ENCODE measurements at places on chromosomes 11 and 22.

- DNase-seq, result peak; percentile 94
Observed at GRCh38 chr11:694563-695287, at the start of gene DEAF1. Gene DEAF1 (minus strand): TSS chr11:695222. CDS start chr11:695047, 175 bp downstream.

DNA sequence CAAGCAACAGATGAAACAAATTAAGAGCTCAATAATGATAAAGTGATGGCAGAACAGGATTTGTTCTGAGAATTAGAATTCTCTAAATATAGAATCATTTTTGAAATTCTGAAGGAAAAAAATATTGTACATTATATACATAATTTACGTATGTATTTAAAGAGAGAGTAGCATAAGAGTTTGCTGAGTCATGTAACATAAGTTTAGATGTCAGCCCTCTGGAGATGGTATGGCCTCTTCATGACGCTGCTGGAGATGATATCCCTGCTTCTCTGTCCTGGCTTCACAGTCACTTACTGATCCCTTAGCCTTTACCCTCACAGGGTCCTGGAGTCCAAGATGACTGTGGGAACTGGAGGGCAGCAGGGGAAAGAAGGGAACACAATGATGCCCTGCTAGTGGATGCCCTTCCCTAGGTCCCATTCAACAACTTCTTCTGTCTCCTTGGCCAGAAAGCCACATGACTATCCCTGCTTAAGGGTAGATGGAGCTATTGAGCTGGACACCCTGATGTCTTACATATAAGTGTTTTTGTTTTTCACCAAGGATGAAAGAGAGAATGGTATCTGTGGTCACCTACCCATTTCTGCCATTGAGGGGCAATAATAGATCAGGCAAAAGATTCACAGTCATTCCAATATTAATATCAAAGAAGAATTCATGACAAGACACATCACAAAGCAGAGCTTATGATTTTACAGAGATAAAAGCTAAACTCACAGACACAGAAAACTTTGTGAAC, 753.1 kb downstream of the TBC1D22A start:
- DNase-seq, result peak; percentile 13

DNA sequence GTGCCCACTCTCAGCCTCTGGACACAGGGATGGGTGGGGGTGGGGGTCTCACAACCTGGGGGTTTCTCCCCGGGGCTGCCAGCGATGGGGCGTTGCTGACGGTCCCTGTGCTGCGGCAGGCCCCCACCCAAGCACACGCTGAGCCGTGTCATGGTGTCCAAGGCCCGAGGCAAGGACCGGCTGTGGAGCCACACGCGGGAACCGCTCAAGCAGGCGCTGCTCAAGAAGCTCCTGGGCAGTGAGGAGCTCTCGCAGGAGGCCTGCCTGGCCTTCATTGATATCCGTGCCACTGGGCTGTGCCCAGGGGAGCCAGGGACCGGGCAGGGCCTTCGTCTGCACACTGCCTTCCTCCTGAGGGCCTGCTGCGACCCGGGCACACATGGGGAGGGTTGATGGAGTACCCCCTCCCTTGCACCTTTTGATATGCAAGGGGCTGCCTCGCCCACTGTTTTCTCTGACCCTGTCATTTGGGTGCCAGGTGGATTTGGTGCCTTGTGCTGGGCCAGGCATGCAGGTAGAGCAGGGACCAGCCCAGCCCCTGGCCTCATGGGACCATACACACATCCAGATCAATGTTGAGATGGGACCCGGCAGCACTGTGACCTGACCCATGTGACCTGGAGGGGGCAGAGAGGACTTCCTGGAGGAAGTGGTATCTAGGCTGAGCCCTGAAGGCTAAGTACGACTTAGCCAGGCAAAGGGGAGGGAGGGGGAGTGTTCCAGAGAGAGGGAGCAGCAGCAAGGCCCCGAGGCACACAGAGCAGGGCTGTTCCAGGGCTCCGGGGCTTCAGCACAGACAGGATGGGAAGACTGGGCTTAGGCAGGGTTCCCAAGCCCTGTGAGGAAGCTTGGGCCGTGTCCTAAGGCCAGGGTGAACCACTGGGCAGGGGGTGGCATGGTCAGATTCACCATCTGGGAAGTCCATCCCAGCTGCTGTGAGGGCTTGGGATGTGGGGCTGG, 75.2 kb downstream of the MYO7A start:
- no peak for DNase-seq

DNA sequence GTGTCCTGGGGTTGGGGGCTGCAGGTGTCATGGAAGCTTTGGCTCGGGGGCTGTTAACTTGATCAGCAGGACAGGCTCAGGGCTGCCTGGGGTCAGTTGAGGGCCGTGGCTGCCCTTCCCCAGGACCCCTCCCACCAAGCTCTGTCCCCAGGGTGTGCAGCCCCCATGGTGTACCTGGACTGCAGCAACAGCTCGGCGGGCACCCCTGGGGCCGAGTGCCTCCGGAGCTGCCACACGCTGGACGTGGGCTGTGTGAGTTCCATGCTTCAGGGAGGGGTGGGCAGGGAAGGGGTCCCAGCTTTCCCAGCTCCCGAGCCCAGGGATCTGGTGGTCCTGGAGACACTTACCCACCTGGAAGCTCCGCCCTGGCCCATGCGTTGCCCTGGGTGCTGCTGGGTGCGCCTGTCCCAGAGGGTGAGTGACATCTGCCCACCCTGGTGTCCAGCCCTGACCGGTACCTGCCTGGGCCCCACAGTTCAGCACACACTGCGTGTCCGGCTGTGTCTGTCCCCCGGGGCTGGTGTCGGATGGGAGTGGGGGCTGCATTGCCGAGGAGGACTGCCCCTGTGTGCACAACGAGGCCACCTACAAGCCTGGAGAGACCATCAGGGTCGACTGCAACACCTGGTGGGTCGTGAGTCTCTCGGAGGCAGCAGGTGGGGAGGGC, 11.3 kb downstream of the MUC5B start:
- DNase-seq, result no peak

GRCh38 chr11:416051-416756, 1.4 kb upstream of the SIGIRR start:
- no peak for DNase-seq

- no peak for DNase-seq
Observed at GRCh38 chr11:88414385-88414861, 76.9 kb upstream of the CTSC start.

- no peak for DNase-seq
Observed at GRCh38 chr11:122486793-122487495, 168.6 kb upstream of the UBASH3B start.

DNA sequence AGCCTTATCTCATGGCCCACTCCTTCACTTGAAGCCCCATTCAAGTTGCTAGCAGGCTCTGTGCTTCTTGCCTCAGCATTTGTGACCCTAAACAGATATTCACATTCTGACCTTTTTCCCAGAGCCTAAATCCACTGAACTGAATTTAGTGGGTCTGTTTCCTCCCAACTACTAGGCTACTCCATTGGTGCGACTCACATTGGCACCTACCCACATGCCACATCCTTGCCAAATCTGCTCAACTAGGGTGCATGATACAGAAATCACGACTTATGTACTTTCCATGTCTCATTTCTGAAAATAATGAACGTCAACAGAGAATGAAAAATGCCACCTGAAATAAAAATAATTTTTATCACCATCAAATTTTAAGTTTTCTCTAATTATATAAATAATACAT, 8.4 kb upstream of the MMP12 start:
- no peak for DNase-seq

- DNase-seq, result no peak
Observed at GRCh38 chr11:126578021-126578420, 222.5 kb downstream of the ST3GAL4 start.

DNA sequence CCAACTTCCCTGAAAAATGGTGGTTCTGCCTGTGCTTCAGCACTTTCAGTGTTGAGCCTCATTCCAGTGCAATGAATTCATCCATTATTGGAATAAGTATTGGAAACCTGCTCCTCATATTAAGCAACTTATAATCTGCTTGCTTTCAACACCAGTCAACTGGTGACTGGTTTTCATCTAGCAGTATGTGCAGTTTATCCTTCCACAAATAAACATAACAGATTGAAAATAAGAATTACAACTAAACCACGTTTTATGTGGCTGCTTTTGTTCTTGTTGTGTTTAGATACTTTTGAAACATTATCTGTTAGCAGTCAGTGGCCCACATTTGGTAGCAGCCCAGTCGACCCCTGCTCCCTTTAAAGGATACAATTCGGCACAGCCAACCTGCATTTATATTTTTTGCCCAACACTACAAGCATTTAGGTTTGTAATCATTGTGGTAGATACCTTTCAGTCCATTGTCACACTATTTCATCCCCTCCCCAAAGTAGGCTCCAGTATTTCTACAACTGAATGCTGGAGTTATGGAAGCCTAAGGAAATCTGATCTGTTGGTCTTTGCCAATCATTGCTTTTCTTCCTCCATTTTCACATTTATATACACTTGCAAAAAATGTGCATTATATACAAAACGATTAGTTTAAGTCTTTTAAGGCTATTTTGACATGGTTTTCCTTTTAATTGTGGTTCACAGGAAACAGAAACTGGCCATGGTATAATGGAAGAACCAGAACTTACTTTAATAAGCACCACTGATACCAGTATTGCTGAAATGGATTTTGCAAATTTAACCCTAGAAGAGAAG, 13.1 kb downstream of the TAF1D start:
- no peak for DNase-seq

DNA sequence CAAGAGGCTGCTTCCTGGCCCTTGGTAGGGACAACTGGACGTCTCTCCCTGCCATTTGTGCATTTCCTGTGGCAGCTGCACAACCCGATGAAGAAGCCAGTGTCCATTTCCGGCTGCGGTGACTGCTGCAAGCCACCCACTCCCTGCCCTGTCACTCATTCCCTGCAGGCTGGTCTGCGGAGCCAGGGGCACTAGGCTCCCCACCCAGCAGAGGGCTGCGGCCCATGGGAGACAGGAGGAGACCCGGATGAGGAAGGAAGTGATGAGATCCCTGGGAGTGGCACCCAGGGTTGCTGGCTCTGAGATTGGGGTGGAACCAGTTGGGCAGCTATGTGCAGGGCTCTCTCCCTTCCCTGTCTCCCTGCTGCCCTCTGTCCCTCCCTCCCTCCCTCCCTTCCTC, 10.0 kb upstream of the MYRF start:
- DNase-seq, result no peak

- DNase-seq, result no peak
Observed at GRCh38 chr22:36806835-36807234, 10.0 kb downstream of the PVALB start.

DNA sequence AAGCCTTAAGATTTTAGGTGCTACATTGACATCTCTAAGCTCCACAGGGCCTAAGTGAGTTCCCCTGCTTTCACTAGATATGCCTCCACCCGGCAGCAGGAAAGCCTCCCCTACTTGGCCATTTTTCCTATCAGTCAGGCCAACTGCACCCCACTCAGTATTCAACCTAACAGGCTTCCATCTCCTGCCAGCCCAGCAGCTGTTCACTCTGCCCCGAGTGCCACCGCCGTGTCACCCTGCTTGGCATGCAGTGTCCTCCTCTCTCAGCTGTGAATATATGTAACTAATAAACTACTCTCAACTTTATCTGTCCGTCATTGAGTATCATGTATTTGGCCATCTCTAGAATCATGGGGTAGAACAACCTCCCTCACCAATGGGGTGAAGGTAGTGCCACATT, 9.0 kb upstream of the OR6M1 start:
- no peak for DNase-seq

- DNase-seq, result no peak
Observed at GRCh38 chr11:28086569-28086968, 21.4 kb downstream of the KIF18A start.

- peak; percentile 81 for DNase-seq
Observed at GRCh38 chr11:130023204-130023603, 20.6 kb upstream of the PRDM10 start.

- DNase-seq, result no peak
Observed at GRCh38 chr11:127965939-127966668, 621.3 kb downstream of the ETS1 start.

DNA sequence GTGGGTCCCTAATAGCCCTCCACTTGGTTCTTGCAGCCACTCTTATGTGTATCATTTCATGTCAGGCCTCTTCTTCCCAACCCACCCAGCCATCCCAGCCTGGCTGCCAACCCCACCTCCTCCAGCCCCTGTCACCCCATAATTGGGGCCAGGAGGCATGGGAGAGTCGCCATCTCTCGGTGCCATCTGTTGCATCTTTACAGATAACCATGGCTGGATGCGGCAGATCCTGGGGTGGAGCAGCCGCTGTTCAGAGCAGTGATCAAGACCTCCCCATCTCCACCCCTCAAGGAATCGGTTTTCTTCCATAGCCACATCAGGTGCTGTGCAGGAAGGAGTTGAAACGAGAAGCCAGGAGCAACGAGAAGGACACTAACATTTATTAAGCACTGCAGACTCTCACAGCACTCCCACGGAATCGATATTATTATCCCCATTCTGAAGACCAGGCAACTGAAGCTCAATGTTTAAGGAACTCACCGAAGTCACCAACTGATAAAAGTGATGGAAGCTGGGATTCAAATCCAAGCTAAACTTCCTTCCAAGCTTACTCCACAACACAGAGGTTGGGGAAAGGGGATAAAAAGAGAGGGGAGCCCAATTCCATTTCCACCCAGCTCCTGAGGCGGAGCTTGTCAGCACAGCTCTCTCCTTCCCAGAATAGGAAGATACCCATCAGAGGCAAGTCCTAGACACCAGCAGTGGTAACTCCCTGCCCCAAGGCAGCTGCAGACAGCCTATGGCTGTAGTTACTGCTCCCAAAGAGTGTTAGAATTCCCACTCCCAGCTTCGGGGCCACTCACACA, 2.7 kb downstream of the SLC43A1 start:
- no peak for DNase-seq

- no peak for DNase-seq
Observed at GRCh38 chr11:117099696-117100095, 1.5 kb upstream of the SIK3 start.

GRCh38 chr22:21857481-21857914, 9.9 kb downstream of the MAPK1 start:
- no peak for DNase-seq

GRCh38 chr22:46012182-46012880, 35.4 kb upstream of the WNT7B start:
- no peak for DNase-seq

DNA sequence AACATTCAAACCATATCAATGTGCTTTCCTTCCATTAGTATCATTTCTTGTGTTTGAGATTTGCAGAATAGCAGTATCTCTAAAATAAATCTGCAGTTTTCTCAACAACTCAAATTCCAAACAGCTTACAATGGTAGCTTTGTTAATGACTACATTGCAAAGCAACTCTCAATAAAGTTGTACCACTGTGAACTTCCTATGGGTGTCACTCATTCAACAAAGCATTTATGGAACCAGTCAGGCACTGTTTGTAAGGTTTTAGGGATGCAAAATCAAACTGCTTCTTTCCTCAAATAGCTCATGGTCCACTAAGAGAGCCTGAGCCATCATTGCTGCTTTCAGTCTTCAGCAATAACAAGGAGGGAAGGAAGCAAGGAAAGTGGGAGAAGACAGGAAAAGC, 91.0 kb downstream of the CCDC83 start:
- no peak for DNase-seq
